NCI-H2029 (cell line): ENCODE measurements at places on chromosomes 3 and 15.

GRCh38 chr3:28335246-28335645, 13.3 kb upstream of the ZCWPW2 start:
- DNase-seq: no peak

DNA sequence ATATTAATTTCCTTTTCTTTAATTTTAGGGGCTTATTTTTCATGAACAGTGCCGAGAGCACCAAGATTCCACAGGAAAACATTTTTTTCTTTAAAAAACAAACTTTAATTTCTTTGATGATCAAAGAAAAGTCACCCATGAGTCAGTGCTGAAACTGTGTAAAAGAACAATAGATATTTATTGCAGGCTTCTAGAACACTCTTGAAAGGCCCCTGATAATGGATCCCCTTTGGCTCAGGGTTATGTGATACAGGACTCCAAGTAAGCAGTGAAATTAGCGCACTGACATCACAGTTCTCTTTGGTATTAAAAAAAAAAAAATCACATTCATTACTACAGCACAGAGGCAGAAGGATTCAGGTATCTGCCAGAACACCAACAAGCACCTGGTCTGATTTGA, 66.1 kb upstream of the MYZAP start:
- DNase-seq: no peak

DNA sequence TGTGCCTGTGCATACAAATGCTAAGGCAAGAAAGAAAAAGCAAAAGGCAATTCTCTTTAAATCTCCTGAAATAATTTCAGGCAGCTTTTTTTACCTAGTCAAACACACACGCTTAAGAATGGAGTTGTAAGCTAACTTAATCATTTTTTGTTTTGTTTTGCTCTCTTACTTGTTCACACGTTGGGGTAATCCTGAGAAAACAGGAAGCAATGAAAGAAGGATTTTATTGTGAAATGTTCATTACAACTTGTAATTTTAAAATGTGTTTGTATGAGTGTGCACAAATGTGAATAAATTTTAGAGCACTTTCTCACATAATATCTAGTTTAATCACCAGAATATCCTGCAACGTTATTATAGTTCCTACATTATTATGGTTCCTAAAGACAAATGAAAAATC, 263.8 kb downstream of the LPP start:
- DNase-seq: no peak

DNA sequence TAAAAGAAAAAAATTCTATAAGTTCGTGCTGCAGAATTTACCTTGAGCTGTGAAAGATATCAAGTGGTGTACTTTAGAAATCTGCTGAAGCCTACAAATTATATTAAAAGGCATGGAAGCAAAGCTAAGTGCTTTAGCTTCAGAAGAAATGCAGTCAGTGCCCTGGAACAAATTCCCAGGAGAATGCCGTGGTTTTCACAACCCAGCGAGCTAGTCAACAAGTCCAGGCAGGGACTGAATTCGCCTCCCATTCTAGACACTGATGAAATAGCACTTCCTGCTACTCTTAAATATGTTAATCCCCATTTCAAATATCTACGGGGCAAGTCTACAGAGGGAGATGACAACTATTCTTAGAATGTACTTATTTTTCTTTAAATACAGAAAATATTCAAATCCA, 326.4 kb upstream of the IGF1R start:
- DNase-seq: no peak

DNA sequence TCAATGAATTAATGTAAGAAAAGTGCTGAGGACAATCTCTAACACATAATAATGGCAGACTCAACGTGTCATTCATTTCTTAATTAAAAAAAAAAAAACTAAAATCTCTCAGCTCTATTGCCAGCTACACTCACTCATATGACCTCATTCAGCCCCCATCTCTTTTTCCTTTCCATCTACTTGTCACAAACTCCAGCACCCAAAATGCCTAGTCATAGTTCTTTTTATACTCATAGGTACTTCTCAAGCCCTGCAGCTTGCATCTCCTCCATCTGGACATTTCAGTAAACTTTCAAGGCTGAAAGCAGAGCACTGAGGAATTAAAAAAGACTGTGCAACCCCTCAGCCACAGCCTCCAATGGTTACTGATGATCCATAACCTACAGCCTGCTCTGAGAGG, 109.8 kb downstream of the PLCH1 start:
- DNase-seq: no peak

GRCh38 chr15:65083262-65083701, 6.7 kb downstream of the KBTBD13 start:
- DNase-seq: no peak

- no peak for DNase-seq
Measured at GRCh38 chr3:153596401-153596800, 434.4 kb downstream of the RAP2B start.

- no peak for DNase-seq
Measured at GRCh38 chr3:38049358-38050126, 10.5 kb downstream of the DLEC1 start.

GRCh38 chr3:20488151-20488550, 302.1 kb upstream of the SGO1 start:
- no peak for DNase-seq

DNA sequence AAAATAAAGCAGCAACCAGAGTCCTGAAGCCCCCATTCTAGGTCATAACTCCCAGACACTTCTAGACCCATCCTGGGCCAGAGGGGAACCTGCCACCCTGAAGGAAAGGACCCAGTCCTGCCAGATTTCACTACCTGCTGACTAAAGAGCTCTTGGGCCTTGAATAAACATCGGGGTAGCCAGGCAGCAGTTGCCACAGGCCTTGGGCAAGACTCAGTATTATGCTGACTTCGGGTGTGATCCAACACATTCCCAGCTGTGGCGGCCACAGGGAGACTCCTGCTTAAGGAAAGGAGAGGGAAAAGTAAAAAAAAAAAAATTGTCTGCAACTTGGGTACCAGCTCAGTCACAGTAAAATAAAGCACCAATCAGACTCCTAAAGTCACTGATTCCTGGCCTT, 23.8 kb downstream of the NEDD4 start:
- DNase-seq: no peak

DNA sequence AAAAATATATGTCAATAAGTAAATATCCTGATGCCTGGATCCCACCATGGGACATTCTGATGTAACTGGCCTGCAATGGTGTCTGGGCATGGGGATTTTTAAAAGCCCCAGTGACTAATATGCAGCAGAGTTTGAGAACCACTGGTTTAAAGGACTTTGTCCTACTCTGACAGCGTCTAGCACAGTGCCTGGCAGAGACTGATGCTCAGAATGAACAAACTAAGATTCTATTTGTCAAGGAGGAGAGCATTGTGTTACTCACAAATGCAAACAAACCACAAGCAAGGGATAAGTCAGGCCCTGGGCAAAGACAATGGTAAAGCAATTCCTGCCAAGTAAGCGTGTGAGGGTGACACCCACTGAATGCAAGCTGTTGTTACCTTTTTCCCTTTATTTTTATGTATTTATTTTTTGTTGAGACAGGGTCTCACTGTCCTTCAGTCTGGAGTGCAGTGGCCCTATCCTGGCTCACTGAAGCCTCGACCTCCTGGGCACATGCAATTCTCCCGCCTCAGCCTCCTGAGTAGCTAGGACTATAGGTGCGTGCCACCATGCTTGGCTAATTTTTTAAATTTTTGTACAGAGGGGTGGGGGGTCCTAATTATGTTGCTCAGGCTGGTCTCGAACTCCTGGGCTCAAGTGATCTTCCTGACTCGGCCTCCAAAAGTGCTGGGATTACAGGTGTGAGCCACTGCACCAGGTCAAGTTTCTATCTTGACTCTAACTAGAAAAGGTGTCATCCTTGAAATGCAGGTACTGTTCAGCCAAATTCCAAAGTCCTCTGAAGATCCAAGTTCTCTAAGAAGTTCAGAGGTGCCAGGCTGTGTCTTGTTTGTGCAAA, 909 bp upstream of the GPD1L start:
- DNase-seq: no peak
